Activated CD8-positive, alpha-beta T cell treated with anti-CD3 and anti-CD28 coated beads for 36 hours (primary cell): ENCODE measurements at places on chromosomes 11 and 22. TPM values are rescaled to one million over a fixed set of nuclear protein-coding genes. Genes with fewer than 3 reads are reported as not detected.

The OR8D4 gene
- total RNA-seq, result not detected

The OR2AT4 gene
- total RNA-seq, result not detected

The OSM gene
- 45.7 TPM for total RNA-seq

The SEC14L3 gene
- total RNA-seq, result not detected

The SLC17A6 gene
- total RNA-seq, result not detected

The DEPDC5 gene
- 31.6 TPM for total RNA-seq

The GPR83 gene
- total RNA-seq, result 0.07 TPM

The RIMBP3C gene
- total RNA-seq, result not detected

The CSF2RB gene
- 0.16 TPM for total RNA-seq

GRCh38 chr11:126378763-126379162, 23.3 kb downstream of the ST3GAL4 start:
- no peak for DNase-seq

GRCh38 chr22:22045571-22046335, 63.2 kb upstream of the TOP3B start:
- DNase-seq, result no peak

GRCh38 chr11:69233744-69234570, 60.0 kb upstream of the MYEOV start:
- no peak for DNase-seq

DNA sequence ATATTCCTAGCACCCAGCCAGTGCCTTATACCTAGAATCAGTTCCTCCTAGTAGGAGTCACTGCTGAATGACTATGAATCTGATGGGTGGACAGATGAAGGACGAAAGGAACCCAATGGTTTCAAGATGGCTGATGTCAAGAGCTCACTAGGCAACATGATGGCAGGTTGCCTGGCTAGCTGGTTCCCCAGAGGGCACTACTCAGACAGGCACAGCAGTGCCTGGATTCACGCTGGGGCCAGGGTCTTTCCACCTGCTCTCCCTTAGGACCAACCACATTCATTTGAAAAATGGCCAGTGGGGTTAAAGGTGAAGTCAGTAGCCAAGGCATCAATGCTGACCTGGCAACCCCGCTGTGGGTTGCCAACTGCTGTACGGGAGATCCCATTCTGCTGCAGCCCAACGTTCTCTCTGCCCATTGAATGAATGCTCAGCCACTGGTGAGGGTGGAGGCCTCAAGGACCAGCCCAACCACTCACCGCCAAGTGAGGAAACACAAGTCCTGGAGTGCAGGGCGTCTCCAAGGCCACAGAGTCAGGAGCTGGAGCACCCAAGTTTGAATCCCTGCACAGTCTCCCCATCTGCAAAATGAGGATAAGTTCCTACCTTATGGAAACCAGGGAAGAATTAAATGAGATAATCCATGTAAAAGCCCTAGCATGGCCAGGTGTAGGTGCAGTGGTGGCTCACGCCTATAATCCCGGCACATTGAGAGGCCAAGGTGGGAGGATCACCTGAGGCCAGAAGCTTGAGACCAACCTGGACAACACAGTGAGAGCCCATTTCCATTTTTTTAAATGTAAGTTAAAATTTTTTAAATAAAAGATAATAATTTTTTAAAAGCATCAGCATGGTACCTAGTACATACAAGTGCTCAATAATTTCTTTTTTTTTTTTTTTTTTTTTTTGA, 12.4 kb downstream of the MYH9 start:
- DNase-seq, result no peak

DNA sequence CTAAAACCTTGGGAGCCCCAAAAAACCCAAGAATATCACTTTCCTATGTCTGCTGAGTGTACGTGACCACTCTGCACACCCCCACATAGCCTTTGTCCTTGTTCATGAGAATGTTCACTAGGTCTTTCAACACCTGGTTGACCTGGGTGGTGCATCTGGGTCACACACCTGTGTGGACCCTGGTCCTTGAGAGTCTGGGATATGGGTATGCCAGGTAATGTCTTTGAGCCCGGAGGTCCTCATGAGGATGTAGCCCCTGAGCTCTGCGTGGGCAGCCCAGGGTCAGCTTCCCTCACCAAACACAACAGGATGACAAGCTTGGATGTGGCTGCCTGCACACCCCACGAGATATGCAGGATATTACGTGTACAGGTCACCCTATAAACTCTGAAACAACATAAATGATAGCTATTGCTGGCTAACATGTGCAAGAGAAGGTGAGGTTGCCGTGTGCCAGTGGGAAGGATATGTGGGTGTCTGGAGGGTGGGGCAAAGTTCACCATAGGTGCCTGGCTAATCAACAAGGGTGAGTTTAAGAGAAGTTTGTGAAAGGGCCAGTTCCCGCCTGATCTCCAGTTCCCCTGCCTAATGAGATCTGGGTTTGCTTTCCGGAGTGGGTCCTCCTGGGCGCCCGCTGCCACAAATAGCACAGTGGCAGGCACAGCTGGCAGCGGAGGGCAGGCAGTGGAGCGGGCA, 1.4 kb upstream of the PPARA start:
- DNase-seq, result peak; percentile 19

GRCh38 chr11:33804471-33804870, 30.2 kb upstream of the FBXO3 start:
- DNase-seq, result no peak

- DNase-seq, result no peak
These were observed 34.0 kb upstream of the SMIM38 start for GRCh38 chr11:69121621-69122325.

- no peak for DNase-seq
These were observed 17.8 kb downstream of the ZBED4 start for GRCh38 chr22:49871482-49871881.

- peak; percentile 85 for DNase-seq
These were observed 1.4 kb upstream of the STIM1 start for GRCh38 chr11:3853899-3854659.

- no peak for DNase-seq
These were observed 23.3 kb upstream of the GAL start for GRCh38 chr11:68661014-68661413.

- DNase-seq, result no peak
These were observed 19.0 kb upstream of the PTPRJ start for GRCh38 chr11:47961383-47961782.

DNA sequence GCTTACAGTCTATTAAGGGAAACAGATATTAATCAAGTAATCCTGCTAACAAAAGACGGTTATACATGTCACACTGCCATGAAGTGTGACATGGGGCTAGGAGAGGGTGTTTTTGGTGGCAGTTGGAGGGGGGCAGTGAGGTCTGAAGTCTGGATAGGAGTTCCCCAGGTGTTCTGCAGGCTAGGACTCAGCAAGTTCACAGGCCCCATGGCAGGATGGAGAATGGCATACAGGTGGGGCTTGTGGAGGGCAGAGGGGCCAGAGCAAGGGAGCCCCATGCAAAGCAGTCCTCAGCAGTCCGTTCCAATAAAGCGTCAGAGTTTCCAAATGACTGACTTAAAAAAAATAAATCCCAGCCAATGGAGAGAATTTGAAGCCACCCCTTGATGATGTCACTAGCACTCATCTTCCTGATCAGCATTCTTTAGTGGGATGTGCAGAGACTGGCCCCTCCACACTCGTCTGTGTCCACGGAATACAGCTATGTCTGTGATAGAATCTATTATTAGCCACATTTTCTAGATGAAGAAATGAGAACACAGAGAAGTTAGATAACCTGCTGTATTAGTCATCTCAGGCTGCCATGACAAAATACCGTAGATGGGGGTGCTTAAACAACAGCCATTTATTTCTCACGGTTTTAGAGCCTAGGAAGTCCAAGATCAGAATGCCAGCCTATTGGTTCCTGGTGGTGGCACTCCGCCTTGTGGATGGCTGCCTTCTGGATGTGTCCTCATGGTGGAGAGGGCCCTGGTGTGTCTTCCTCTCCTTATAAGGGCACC, 32.6 kb downstream of the PRDM11 start:
- DNase-seq, result no peak

GRCh38 chr11:66904055-66904454, 47.2 kb downstream of the LRFN4 start:
- DNase-seq, result no peak

DNA sequence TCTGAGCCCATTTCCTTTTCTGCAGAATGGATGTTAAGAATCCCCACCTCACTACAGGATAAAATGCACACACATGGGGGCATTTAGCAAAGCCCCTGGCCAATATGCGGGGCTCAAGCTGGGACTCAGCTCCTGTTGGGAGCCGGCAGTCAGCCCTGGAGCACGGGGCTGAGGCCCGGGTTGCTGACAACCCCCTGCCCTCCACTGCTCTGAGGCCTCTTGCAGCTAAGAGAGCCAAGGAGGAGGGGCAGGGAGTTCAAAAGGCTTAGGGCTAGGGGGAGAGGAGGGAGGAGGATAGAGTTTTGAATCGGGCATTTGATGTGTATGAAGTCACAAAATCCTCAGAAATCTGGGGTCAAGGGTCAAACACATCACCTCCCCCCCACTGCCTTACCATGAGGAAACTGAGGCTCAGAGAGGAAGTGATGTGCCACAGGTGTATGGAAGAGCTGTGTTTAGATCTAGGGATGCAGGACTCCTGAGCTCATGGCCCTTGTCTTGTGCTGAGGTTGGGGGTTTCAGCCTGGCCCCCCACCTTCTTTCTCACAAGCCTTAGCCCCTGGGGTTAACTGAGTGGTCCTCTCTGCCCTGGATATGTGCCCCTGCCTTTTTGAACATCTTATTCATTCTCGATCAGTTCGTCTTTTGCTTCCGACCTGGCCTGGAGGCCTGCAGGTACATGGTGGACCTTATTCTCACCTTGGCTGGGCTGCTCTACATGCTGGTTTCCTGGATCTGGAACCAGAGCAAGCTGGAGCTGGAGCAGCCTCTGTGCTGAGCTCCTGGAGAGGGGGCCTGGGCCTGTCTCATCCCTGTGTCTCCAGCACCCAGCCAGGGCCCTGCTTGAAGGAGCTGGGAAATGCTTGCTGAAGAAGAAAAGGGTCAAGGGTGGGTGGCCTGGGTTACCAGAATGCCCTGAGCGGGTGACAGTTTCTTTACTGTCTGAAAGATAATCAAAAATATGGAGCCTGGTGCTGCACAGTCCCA, 80.3 kb downstream of the LRRC32 start:
- no peak for DNase-seq

GRCh38 chr11:126639692-126640091, 284.2 kb downstream of the ST3GAL4 start:
- no peak for DNase-seq

DNA sequence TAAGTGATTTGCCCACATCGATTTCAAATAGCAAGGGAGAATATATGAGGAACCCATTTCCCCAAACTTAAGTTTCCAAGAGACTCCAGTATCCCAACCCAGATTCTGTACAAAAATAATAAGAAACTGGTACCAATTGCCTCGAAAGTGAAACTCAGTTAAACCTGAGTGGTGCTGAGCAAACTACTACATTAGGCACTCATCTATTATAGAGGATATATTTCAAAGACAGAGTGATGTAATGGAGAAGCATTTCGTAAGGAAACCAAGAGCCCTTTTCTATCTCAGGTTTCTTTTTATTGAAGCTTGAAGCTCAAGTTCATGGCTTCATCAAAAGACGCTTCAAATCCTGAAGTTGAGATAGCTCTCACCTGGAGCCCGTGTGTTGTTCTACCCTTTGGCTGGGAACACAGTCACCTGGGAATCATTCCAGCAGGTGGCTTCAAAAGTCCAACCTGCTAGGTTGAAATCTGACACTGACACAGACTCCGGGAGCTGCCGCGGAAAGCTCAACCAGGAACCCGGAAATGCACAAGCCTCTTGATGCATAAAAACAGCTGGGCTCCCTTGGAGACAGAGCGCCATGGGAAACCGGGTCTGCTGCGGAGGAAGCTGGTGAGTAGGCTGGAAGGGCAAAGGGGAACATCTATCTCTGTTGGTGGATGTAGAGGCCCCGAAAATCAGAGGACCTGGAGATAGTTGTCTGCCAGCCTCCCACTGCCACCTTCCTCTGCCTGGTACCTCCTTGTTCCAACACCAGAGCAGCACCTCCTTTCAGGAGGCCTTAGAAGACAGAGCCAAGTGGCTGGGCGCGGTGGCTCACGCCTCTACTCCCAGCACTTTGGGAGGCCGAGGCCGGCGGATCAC, at the start of gene C11orf52:
C11orf52 (plus strand) TSS at position 524 of the 867 bp plus-strand sequence; CDS start at position 584, 60 bp downstream.
- DNase-seq, result no peak

GRCh38 chr11:32786811-32787210, 7.7 kb downstream of the CCDC73 start:
- DNase-seq, result no peak

DNA sequence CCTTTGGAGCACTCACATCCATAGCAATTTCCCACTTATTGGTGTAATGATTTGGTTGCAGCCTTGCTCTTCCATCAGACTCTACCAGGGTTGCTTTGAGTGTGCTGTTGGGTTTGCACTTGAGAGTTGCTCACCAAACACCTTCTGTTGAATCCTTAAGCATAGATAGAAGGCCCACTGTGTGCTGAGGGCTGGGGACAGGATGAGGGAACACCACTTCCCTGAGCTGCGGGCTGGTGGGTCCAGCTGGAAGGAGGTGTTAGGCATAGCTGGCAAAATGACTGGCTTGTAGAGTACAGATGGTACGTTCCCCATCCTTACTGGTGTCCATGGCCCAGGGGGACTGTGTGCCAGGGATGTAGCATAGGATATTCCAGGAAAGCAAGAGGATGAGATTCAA, 3.9 kb downstream of the PRDM11 start:
- no peak for DNase-seq

DNA sequence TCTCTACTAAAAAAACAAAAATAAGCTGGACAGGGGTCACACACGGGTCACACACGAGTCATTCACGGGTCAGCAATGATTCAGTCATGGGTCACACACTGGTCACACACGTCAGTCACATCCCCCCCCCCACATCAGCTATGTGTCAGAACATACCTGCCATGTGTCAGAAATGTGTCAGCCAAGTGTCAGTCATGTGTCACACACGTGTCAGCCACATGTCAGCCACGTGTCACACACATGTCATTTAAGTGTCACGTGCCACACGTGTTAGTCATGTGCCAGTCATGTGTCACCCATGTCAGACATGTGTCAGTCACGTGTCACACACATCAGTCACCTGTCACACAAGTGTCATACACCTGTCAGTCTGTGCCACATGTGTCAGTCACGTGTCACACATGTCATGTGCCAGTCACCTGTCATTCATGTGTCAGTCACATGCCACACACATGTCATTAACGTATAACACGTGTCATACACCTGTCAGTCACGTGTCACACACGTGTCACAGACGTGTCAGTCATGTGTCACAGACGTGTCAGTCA, 28.7 kb upstream of the MMP20 start:
- no peak for DNase-seq

- no peak for DNase-seq
These were observed 1158.9 kb downstream of the DLG2 start for GRCh38 chr11:84468235-84468634.

GRCh38 chr11:122440811-122441665, 214.5 kb upstream of the UBASH3B start:
- peak; percentile 2 for DNase-seq
